MCF 10A (cell line): ENCODE measurements at places on chromosomes 6 and 20. TPM values are rescaled to one million over a fixed set of nuclear protein-coding genes. Genes with fewer than 3 reads are reported as not detected.

AGER gene
- total RNA-seq: 8.0 and 8.4 TPM in 2 replicates

RANBP9 gene
- total RNA-seq: 42.0 and 48.0 TPM in 2 replicates

ABHD16B gene
- not detected in 2 replicates for total RNA-seq

RAMACL gene
- total RNA-seq: 5.3 and 5.8 TPM in 2 replicates

ANGPT4 gene
- not detected in 2 replicates for total RNA-seq

RNF217 gene
- total RNA-seq: 22.8 and 24.8 TPM in 2 replicates

C6orf141 gene
- 29.9 and 37.0 TPM in 2 replicates for total RNA-seq

RBM24 gene
- total RNA-seq: not detected in 2 replicates

- no peak for DNase-seq
These were observed 109.4 kb upstream of the KCNG1 start for GRCh38 chr20:51132279-51132678.

- DNase-seq: no peak
These were observed 459.6 kb upstream of the SOX4 start for GRCh38 chr6:21133901-21134300.

DNA sequence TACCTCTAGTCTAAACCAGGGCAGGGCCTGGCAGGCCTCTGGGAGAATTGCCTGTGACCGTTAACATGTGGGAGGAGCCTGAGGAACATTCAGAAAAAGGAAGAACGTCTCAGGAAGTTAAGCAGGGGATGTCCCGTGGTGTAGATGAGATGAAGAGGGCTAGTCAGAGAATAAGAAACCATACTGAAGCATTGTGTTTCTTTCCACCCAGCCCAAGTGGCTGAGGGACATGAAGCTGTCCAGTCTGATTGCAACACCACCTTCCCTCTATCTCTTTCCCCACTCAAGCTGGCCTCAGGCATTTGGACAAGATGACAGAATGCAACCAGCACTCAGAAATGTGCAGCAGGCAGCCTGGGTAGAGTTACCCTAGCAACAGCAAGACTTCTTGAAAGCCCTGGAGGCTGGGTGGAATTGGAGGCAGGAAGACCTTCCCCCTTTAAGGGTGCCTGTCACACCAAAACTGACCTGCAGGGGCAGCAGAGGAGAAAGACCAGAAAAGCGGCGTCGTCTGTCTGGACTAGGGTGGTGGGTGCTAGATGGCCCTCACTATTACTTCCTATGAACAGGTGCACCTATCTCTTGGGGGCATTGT is 186.1 kb downstream of the UNC5CL start:
- peak; percentile 34 for DNase-seq

DNA sequence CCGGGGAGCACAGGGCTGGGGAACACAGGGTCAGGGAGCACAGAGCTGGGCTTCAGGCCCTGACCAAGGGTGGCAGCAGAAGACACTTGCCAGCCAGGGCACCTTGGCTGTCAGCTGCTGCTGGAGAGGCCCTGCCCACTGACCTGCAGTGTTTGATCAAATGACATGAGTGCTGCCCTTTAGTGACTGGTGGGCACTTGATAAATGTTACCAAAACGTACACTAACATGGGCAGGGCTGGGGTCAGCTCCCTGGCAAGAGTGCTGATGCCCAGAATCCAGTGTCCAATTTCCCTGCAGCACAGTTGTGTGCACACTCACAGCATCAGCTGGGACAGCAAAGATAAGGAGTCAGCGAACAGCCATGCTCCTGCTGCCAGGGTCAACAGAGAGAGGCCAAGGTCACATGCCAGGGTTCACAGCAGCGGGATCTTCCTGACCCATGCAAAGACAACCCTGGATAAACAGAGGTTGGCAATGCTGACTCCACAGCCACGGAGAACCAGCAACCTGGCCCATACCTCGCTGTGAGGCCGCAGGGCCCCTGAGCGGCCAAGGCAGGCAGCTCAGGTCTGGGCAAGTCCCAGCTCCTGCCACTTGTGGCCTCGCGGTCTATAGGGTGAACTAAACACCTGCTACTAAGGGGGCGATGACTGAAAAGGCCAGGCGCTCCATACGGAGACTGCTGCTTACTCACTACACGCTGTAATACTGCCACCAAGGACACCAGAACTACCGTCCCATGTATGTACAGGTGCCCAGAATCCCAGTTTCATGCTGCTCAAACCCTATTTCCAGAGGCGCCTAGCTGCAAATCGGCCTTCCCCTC is 46.3 kb downstream of the NINL start:
- no peak for DNase-seq

- no peak for DNase-seq
These were observed 318.4 kb upstream of the MOCS1 start for GRCh38 chr6:40252531-40253258.

DNA sequence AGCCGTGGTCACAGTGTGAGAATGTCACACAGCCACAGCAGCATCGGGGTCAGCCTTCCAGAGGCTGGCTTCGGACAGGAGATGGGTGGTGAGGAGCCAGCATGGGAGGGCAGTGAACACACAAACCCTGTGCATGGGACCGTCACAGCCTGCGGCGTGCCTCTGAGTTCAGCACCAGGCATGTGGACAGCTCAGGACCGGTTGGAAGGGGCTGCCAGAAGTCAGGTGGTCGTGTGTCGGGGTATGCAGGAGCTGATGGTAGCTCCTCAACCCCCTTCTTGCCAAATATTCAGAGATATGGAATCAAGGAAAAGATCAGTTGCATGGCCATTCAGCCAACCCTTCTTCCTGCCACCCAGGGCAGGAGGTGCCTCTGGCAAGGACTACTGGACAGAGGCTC is 28.2 kb downstream of the MYT1 start:
- no peak for DNase-seq

DNA sequence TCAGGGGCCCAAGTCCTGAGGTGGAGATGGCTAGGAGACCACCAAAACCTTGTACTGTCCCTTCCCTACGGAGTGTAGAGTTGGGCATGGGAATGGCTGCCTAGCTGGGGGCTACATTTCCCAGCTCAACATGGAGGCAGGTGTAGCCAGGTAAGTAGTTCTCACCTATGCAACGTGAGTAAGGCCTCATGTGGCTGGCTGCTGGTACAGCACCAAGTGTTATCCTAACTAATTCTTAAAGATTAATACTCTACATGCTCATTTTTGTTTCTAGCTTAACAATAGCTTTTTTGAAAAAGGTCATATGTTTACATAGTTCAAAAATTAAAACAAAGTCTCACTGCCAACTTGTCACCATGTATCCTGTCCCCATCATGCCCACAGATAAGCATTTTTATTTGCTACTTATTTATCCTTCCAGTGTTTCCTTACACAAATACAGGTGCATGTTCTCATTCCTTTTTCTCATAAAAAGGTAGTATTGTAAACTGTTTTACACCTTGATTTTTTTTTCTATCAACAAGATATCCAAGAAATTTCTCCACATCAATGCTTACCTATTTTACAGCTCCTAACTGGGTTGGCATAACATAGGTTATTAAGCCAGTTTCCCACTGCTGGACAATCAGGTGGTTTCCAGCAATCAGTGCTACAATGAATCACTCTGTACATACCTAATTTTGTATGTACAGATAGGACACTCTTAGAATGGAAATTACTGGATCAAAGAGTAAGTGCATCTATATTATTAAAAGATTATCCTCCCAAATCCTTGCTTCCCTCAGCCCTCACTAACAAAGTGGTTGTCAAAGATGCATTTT is 25.5 kb downstream of the ABHD12 start:
- no peak for DNase-seq

DNA sequence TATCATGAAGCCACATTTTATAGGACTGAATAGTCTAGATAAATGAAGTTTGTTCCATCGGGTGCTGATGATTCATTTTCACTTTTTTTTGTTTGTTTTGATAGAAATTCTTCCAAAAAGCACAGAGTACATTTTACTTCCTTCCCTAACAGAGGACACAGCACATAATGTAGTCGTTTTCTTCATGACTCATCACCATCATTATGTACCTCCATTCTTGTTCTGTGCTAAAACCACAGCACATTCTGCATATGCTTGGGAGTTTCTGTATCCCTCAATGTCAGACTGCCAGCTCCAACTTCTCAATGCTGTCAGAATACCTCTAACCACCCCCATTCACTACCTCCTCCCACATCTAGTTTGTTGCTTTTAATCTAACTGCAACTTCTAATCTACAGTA is 1004.9 kb upstream of the ADGRB3 start:
- DNase-seq: peak; percentile 79

GRCh38 chr6:17589406-17590096 is 10.6 kb upstream of the FAM8A1 start:
- DNase-seq: peak; percentile 74

DNA sequence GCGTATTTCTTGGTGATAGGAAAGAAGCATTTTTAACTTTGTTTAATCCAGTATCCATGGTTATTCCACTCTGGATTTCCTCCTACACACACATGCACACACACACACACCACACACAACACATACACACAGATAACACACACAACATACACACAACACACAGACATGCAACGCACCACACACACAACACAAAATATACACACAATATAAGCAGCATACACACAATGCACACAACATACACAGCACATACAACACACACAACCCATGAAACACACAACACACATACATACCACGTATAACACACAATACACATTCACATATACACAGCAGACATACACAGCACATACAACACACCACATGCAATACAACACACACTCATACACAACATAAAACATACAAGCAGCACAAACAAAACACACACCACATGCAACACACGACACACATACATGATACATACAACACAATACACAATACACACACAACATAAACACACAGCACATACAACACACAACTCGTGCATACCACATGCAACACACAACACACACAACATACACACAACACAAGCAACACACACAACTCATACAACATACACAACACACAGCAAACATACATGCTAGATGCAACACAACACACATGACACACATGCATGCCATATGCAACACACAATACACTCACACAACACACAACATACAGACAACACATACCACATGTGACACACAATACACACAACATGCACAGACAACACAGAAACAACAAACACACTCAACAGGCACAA is 13.0 kb downstream of the TTLL2 start:
- no peak for DNase-seq

DNA sequence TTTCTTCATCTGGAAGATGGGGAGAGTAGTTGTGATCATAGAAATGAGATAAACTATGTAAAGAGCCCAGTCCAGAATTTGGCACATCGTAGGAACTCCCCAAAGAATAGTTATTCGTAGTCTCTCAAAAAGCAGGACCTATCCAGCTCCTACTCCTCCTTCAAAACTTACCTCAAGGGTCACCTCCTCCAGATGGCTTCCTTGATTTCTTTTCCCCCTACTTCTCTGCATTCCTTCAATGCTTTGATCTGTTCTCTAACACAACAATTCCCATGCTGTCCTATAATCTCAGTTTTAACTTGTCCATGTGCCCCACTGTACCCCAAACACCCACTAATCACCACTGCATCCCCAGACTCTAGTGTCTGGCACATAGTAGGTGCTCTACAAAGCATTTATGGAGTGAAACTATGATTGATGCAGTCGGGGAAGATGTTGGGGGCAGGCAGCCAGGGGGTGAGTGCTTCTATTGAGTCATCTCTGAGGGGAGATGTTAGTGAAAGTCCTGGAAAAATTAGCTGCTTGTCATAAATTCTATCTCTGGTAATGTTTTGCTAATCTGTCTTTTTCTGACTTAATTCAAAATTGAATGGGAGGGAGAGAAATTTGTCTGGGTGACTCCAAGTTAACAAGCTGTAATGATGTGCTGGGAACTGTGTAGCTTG is 181.3 kb upstream of the KCNG1 start:
- DNase-seq: no peak

DNA sequence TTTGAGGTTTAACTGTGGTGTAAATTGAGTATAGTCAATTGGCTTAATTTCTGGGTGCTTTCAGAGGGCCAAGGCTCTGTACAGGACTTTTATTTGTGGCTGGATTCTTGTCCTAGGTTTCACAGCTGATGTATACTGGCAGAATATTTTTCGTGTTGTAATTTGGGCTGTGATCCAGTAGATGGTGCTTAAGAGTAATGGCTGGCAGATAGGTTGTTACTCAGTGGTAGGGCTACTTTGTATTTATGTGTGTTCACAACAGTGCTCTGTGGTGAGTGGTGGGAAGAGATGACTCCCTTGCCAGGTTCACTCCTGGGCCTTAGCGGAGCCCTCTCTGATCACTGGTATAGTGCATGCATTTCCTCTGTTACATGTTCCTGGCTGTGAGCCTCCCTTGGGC is 34.5 kb upstream of the FERMT1 start:
- peak; percentile 30 for DNase-seq

GRCh38 chr20:25276533-25277050 is 28.7 kb downstream of the PYGB start:
- DNase-seq: no peak

- DNase-seq: peak; percentile 57
These were observed 15.6 kb upstream of the CD109 start for GRCh38 chr6:73680289-73680918.

GRCh38 chr6:81843302-81843701 is 90.8 kb upstream of the TENT5A start:
- DNase-seq: no peak

DNA sequence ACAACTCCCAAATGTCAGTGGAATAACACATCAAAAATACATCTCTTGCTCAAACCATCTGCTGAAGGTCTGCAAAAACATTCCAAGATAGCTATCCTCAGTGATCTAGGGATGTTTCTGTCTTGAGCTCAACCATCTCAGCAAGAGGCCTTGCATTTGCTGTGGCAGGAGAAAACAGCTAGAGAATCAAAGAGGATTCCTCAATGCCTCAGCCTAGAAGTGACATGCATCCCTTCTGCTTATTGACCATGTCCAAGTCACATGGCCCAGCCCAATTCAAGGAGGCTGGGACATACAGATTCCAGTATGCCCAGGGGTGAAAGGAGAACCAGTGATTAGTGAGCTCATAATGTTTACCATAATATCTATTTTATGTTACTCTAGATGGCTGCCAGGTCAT is 269.5 kb downstream of the PLCB1 start:
- DNase-seq: no peak

- no peak for DNase-seq
These were observed 6.9 kb upstream of the PHACTR1 start for GRCh38 chr6:12709556-12710232.
